Left ventricle myocardium inferior (tissue), 1 donor: ENCODE measurements at places on chromosomes 16 and 17.

- no peak for DNase-seq
These were observed 12.3 kb downstream of the TMEM100 start for GRCh38 chr17:55710410-55710809.

DNA sequence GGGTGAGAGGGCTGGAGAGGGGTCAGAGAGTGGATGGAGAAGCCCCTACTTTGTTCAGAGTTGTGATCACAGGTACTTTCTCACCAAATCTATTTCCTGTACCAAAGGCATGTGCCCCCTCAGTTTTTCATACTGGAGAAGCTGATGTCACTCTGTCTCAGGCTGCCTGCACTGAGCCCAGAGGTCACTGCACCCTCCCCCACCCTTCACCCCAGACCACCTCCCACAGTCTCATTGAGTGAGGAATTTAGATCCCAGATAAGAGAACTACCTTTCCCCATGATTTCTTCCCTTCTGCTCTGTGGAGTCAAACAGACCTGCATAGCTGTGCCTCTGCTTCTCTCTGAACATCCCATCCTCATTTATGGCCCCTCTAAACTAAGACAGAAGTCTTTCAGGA lies 140.0 kb upstream of the IRX6 start:
- DNase-seq, result no peak

DNA sequence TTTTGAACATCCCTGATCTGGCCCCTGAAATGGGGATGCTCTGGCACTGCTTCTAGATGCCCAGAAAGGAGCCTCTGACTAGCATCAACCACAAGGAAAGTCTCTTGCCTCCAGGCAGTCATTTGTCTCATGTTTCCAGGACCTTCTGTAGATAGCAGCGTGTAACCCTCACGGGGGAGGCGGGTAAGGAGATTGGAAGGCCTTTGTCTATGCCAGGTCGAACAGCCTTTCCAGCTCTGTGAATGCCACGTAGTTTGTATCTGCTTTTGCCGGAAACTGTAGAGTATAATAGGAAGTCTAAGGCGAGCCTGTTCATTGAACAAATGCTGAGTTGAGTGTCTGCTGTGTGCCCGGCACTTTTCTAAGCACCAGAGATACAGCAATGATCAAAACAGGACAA lies 43.9 kb upstream of the AQP8 start:
- DNase-seq, result no peak

DNA sequence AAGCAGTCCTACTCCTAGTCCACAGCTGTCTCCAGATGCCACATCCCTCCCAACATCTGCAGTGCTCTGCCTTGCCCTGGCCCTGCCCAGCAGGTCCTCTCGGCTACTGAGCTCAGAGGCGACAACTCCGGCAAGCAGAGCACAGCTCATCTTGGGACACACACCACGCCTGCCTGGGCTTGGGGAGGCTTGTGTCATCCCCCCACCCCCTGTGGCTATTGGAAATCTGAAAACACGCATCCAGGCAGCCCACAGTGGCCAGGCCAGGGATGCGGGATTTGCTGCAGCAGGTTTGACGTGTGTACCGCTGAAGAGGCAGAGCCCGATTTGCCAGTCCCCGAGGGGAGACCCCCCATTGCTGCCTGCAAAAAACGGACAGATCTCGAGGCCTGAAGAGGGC lies 25.4 kb downstream of the MXRA7 start:
- DNase-seq, result no peak

- no peak for DNase-seq
These were observed 2.8 kb upstream of the PITPNM3 start for GRCh38 chr17:6558932-6559752.

- no peak for DNase-seq
These were observed 5.2 kb downstream of the SLC4A1 start for GRCh38 chr17:44262654-44263225.

- DNase-seq, result no peak
These were observed 2.2 kb downstream of the SLC12A3 start for GRCh38 chr16:56866955-56867830.

GRCh38 chr16:68749432-68749831 lies 12.3 kb downstream of the CDH1 start:
- no peak for DNase-seq

GRCh38 chr16:10817963-10818941 lies at the start of gene TVP23A:
TSS of gene TVP23A (minus strand) at chr16:10818794. CDS start at chr16:10818493, 301 bp downstream.
- no peak for DNase-seq

- DNase-seq, result no peak
These were observed 654 bp downstream of the WFDC1 start for GRCh38 chr16:84295203-84295860.

GRCh38 chr16:73154063-73154870 lies 106.3 kb upstream of the ZFHX3 start:
- peak; percentile 48 for DNase-seq

DNA sequence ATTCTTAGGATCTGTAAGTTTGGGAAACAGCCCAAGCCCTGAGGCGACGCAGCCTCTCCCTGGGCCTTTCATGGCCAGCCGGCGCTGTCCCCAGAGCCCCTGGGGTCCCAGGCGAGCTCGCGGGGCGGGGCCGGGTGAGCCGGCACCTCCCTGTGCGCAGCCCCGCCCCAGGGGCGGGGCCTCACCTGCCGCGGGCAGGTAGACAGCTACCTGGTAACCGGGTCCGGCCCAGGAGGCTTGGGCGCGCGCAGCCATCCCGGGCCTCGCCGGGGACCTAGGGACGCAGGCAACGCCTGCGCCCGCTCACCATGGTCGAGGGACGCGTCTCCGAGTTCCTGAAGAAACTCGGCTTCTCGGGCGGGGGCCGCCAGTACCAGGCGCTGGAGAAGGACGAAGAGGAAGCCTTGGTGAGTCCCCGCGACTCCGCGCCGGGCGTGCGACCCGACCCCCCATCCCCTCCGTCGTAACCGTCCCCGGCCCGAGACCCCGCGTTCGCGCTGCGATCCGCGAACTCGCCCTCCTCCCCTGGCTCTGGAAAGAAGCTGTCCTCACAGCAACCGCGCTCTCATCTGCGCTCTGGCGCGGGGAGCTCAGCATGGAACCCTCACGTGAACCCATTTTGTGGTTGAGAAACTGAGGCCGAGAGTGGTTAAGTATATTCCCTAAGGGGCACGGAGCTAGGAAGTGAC lies at the start of gene ATP2C2:
ATP2C2 (plus strand) TSS at position 231 of the 689 bp plus-strand sequence; CDS start at position 309, 78 bp downstream.
- no peak for DNase-seq

- no peak for DNase-seq
These were observed 35.8 kb upstream of the PITPNM3 start for GRCh38 chr17:6592173-6592572.

GRCh38 chr16:48503779-48504178 lies 106.2 kb downstream of the N4BP1 start:
- peak; percentile 70 for DNase-seq

- DNase-seq, result no peak
These were observed 37.5 kb downstream of the SRCIN1 start for GRCh38 chr17:38568274-38568673.

- no peak for DNase-seq
These were observed 120.1 kb downstream of the ABCA8 start for GRCh38 chr17:68835071-68835470.

DNA sequence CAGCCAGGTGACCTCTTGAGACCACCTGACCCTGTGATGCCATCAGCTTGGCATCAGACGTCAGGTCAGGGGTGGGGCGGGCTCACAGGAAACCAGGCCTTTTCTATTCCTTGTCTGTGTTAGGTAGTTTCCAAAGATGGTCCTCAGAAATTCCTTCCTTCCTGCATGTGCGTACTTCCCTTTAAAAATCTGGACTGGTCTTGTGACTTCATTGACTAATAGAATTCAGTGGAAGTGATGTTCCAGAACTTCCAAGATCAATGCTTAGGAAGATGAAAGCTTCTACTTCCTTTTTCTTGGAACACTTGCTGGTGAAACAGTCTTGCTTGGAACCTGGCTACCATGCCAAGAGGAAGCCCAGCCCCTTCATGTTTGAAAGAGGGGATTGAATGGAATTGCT lies 10.0 kb upstream of the N4BP1 start:
- no peak for DNase-seq

DNA sequence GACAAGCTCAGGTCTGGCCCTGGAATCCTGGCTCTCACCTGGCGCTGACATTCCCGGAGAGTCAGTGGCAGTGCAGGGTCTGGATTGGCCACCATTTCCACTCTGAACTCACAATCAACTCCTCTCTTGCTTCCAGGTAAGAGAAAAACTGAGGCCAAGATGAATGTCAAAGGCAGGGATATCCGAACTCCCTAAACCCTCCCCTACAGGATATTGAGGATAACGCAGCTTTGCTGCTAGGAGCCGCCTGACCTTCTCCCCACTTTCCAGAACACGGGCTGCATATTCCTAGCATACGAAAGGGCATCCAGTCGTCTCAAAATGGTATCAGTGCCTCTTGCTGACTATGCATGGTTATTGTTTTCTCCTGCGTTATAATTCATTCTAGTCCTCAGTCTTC lies 473.4 kb downstream of the SOX9 start:
- DNase-seq, result no peak

GRCh38 chr17:27466743-27467375 lies 10.6 kb downstream of the KSR1 start:
- DNase-seq, result no peak

DNA sequence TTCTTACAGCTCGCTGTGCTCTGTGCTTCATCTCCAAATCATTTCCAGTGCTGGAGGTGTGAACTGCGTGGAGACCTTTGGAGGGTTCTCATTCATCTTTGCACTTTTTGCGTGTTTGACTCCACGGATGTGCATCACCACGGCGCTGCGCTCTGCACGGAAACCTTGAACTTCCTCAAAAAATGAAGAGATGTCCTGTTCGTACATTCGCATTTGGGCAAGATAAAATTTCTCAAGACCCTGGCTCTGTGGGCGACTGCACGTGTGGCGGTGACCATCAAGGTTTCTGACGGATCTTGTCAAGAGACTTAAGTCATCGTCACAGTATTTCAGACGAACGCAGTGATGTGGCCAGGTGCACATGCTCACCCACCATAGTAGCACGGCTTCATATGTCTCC lies 10.3 kb upstream of the PVALEF start:
- no peak for DNase-seq

DNA sequence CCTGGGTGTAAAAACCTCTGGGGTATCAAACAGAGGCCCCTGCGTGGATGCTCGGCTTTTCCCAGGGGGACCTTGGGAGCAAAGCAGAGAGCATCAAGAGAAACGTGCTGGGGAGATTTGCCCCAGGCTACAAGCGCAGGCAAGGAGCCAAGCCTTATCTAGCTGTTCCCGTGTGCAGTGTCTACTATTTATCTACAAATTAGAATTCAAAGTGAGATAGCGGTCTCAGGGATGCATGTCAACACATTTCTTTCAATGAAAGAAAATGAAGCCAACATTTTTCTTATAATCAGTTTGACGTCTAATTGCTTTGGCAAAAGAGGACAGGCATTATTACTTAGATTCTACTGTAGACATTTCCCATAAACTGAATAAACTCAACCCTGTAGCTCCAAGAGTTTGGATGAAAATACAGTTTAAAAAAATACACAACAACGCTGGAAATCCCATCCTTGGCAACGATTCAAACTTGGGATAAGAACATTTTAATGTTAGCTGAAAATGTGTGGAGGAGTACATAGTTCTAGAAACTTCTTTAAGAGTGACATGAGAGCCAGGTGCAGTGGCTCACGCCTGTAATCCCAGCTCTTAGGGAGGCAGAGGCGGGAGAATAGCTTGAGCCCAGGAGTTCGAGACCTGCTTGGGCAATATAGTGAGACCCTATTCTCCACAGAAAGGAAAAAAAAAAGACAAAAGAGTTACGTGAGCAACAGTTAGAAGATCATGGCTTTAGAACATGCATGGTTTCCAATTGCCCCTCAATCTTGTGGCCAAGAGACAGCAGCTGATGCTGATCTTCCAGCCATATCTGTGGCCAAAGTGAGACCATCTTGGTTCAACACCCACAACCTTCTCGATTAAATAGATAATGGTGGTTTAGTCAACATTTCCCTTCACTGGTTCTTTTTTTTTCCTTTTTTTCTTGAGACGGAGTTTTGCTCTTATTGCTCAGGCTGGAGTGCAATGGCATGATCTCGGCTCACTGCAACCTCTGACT lies 7.2 kb downstream of the SPNS3 start:
- no peak for DNase-seq

DNA sequence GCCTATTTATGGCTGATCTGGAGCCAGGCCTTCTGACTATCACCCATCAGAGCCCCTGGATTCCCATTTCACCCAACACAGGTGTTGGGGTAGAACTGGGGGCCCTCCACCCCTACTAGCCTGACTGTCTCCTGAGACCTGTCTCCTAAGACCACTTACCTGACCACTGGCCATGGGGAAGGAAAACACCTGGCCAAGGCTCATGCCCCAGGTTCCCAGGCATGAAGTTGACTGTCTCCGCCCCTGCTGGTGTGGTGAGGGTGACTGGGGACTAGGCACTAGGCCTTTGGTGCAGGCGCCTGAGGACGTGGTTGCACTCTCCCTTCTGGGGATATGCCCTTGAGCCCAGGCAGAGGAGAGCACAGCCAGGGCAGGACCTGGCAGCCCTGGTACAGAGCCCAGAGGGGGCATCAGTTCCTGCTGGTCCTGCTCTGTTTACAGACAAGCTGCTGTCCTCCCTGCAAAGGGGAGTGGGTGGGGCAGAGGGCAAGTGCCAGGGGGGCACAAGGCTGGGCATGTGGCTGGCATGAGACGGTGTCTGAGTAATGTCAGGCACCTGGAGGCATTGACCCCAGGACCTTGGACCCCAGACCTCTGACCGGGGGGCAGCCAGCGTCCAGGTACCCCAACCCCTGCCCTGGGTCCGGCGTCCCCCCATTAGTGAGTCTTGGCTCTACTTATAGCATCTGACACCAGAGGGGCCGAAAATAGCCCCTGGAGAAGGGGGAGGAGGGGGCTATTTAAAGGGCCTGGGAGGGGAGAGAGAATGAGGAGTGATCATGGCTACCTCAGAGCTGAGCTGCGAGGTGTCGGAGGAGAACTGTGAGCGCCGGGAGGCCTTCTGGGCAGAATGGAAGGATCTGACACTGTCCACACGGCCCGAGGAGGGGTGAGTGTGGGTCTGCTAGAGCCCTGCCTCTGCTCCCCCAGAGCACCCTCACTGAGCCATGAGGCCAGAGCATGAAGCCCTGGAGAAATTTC lies at the start of gene TCAP:
TCAP (plus strand) TSS at position 769 of the 981 bp plus-strand sequence; CDS start at position 780, 11 bp downstream.
- DNase-seq, result peak; percentile 69
